ENCODE measurements at places on chromosomes 7 and 10.

DNA sequence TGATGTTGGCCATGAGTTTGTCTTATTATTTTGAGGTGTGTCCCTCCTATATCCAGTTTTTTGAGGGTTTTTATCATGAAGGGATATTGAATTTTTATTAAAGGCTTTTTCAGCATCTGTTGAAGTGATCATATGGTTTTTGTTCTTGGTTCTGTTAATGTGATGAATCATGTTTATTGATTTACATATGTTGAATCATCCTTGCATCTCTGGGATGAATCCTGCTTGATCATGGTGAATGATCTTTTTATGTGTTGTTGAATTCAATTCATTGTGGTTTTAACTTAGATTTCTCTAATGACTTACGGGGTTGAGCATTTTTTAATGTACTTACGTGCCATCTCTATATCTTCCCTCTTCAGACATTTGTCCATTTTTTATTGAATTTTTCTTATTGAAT, 22.9 kb downstream of the DLD start:
- no peak for DNase-seq

DNA sequence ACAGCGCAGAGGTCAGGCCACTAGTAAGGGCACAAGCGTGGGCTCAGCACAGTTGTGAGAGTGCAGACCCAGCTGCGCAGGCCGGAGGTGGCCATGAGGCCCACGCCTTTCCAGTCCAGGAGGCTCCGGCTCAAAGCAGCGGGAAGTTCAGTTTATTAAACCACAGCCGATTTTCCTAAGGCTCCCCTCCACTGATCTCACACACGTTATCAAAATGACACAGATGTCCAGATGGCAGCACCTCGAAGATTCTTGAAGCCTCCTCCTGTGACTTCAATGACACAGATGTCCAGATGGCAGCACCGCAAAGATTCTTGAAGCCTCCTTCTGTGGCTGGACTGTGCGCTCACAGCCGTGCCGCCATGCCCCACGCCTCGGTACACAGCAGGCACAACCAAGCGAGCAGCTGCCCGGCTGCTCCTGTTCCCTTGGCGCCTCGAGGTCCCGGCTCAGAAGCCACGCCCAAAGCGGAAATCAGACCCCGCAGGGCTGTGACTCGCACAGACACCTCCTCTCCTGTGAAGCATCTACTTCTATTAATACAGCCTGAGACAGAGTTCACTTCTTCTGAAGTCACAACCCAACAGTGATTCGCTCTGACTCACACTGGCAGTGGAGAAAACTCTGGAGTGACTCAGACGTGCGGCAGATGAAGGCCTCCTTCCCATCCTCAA, 122.7 kb downstream of the MAD1L1 start:
- DNase-seq = peak; percentile 91

- no peak for DNase-seq
Observed at GRCh38 chr7:47308808-47309207, 273.1 kb downstream of the TNS3 start.

DNA sequence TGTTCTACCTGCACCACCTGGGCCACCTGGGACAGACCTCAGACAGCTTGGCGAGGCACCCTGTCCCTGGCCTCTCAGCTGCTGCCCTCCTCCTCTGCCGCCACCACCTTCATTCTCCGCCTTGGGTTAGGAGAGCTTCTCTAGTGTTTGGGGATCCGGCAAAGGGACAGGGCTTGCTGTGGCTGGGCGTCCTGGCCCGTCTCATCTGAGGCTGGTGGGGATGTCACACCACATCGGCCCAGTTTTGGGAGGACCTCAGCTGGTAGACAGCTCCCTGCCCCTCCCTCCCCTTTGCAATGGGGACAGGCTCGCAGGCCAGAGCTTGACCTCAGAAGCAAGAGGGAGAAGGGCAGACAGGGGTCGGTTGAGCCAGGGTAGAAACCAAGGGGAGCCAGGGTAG, 26.4 kb downstream of the SPOCK2 start:
- no peak for DNase-seq

- no peak for DNase-seq
Observed at GRCh38 chr10:103637927-103638557, 144.5 kb downstream of the NEURL1 start.

GRCh38 chr7:134708692-134709091, 62.0 kb downstream of the BPGM start:
- DNase-seq = no peak

DNA sequence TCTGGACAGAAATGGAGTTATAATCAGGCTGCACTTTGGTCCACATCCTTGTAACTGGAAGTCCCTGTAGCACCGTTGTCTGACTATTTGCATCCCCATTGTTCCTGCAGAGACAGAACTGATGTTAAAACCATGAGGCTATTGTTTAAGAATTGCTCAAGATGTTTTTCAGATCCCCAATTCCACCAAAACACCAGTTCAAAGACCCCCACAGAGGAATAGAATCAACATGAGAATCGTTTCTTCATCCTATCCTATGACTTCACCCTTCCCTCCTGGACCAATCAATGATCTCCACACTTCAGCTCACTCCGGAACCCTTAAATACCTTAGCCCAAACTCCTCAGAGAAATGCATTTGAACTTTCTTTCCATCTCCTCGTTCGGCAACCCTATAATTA, 57.1 kb upstream of the GRID1 start:
- no peak for DNase-seq

All from 8988T (cell line).